ENCODE measurements at places on chromosomes 2 and 18.

- no peak for DNase-seq
Measured at GRCh38 chr2:96097951-96098823, 18.2 kb downstream of the ADRA2B start.

DNA sequence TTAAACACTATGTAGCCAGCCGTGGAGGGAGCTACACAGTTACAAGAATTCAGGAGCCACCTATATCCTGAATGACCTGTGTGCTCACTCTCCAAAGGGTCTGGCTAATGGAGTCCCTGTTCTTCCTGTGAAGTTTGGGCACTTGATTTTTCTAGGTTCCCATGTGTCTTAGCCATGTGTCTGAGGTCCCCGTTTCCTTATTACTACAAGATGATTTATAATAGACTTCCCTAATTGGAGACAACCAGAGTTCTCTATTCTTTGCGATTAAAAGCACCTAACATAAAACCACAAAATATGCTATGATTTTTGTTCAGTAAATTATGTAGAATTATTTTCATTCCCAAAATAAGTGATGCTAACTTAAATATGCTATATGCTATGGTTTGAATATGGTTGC is 83.4 kb downstream of the PDK1 start:
- DNase-seq, result no peak

DNA sequence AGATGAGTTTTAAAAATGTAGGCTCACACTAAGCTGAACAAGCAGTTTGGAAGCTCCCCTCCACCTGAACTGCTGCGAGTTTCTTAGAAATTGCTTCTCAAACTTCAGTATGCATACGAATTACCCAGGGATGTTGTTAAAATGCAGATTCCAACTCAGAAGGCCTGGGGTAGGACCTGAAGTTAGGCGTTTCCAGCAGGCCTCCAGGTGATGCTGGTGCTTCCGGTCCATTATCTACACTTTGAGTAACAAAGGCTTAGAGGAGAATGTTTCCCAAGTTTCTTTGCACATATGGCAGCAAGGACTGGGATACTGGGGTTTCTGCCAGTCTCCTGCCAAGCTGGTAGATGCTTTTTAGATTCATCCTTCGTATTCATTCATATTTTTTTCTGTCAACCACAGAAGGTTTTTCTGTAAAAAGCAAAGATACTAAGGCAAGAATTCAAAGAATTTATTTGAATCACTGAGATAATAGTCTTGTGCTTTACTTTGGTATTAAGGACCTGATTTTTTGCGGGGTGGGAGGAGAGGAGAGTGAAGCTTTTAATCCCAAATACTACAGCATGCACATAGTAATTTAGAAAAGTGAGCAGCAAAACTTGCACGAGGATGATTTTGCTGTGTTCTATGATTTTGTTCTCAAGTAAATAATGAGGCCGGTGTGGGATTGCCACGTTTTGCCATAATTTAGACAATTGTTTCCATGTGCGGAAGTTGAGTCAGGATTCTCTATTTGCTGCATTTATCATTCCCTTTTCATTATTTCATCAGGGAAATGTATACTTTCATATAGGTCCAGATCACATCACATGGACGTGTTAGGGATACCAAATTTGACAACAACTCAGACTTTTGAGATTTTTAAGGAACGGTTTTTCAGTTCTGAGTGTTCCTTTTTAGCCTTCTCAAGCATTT is 137.6 kb upstream of the SPATS2L start:
- DNase-seq, result peak; percentile 57

GRCh38 chr2:232894251-232894650 is 24.2 kb downstream of the SNORC start:
- no peak for DNase-seq

- peak; percentile 66 for DNase-seq
Measured at GRCh38 chr2:25215948-25216679, 47.7 kb upstream of the POMC start.

GRCh38 chr2:102262216-102263129 is 48.9 kb upstream of the IL1RL1 start:
- peak; percentile 87 for DNase-seq

GRCh38 chr2:220347626-220348025 is 720.2 kb downstream of the SLC4A3 start:
- no peak for DNase-seq

DNA sequence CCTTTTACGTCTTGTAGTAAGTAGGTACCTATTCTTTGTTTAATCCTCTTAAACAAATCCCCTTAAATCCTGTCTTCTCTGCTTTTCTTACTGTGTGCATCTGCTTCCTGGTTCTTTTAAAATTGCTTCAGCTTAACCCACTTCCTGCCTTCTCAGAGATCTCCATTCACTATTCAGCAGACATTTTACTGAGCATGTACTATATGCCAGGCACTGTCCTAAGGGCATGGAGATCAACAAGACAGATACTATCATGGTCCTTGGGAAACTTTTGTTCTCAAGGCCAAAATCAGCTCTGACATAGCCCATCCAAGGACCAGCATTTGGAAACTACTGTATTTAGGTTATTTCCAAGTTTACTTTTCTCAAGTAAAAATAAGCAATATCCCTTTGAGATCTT is 227.5 kb downstream of the TPGS2 start:
- DNase-seq, result no peak

DNA sequence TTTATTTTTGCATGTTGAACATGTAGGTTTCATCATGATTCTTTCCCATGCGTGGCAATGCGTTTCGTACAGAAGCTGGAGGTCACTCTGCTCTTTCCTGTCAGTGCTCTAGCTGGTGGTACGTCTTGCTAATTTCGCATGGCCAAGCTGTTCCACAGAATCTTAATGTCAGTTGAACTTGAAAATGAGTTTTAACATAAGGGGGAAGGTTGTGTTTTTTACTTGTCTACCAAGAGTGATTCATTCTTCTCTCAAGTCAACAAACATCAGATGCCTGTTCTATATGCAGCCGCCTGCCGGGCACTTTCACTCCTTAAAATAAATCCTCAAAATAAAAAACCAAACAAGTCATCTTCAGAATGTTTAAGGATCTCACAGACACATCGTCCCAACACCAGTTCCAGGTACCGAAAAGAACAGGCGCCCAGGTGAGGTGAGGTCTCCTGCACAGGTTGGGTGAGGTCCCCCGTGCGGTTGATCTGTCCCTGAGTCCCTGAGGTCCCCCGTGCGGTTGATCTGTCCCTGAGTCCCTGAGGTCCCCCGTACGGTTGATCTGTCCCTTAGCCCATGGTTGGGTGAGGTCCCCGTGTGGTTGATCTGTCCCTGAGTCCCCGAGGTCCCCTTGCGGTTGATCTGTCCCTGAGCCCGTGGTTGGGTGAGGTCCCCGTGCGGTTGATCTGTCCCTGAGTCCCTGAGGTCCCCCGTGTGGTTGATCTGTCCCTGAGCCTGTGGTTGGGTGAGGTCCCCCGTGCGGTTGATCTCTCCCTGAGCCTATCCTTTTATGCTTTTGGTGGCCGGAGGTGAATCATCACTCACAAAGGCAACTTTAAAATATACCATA is 57.0 kb upstream of the KCNG2 start:
- no peak for DNase-seq

GRCh38 chr2:231642631-231643494 is 50.2 kb downstream of the TEX44 start:
- DNase-seq, result peak; percentile 92

- DNase-seq, result no peak
Measured at GRCh38 chr2:176096243-176096985, 3.2 kb upstream of the HOXD12 start.

- peak; percentile 53 for DNase-seq
Measured at GRCh38 chr2:217988014-217988839, 14.6 kb downstream of the TNS1 start.

DNA sequence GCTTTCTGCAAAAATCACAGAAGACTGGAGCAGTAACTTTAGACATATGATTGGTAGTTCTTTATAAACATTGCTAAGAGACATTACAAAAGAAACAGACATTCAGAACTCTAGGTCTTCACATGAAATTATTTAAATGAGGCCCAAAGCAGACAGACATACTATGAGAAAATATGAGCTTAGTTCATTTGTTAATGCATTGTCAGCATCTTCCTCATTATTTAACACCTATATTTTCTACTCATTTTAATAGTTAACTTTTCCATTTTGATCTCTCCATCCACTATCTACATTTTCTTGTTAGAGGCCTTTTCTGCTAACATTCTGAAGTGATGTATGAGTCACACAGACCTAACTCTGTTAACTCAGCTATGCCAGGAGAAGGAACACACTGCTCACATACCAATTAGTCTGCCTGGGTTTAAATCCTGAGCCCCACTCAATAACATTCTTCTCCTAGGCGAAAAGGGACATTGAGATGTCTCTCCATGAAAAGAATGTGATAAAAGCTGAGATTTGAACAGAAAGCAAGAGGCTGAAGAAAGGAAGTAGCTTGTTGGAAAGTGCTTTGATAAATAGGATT is 400.3 kb upstream of the PKDCC start:
- no peak for DNase-seq

DNA sequence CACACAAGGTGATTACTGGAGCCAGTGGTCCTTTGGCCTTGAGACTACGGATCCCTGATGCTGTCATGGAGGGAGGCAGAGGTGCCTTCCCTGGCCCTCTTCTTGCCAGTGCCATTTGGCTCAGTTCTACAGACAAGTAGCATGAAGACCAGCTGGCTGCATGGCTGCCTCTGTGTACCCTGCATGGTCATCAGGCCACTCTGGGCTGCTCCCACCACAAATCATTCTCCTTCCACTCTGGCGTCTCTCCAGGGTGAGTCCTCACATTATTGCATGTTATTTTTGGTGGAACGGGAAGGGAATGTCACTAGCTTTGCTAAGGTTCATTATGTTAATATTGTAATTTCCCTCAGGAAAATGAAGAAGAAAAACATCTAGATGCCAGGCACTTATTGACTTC is 229.8 kb downstream of the VAPA start:
- no peak for DNase-seq

GRCh38 chr2:127650041-127650784 is 4.3 kb downstream of the GPR17 start:
- no peak for DNase-seq

GRCh38 chr18:2933995-2934394 is 78.9 kb downstream of the LPIN2 start:
- DNase-seq, result no peak

GRCh38 chr2:101149241-101150192 is 1.7 kb downstream of the TBC1D8 start:
- no peak for DNase-seq

GRCh38 chr2:213065583-213066442 is 85.6 kb downstream of the IKZF2 start:
- peak; percentile 75 for DNase-seq

DNA sequence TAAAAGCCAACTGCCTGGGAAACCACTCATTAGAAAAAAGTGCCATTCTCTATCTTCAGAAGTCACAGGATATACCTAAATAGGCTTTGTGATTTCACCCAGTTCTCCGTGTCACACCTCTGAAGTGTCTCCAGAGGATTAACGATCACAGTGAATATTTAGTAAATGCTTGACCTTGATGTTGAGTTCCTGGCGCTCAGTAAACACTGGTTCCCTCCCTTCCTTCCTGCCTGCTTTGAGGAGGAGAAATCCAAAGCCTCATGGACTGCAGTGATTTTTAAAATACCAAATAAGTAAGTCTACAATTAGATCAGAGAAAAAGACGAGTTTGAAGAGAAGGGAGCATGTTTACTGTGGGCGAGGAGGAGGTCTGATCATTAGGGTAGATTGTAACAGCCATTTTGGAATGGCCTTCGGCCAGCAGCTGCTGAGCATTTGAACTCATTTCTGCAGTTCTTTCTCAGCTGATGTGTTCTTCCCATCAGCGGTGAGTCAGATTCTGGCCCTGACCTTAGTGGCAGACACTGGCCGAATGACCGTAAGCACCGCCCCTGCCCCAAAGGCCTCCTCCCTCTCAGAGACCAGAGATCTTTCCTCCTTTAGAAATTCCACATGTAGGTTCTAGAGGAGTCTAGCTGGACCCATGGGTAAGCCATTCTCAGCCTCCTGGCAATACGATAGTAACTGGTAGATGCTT is 62.1 kb upstream of the SLC16A14 start:
- DNase-seq, result peak; percentile 17

DNA sequence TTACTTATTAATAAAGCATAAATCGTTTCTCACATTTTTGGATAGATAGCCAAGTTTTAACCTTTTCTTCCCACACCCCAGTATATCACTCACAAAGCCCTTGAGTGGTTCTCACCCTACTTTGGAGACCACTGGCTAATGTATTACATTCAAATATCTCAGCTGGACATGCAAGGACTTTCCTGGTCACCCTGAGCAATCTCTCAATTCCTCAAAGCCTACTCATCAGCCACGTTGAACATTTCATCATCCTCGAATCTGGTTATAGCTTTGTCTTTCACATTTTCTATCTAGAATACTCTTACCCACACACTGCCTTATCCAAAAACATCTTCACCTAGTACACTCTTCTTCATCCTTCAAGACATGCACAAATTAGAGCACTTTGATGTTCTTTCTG is 71.1 kb upstream of the MAPRE2 start:
- DNase-seq, result peak; percentile 86

DNA sequence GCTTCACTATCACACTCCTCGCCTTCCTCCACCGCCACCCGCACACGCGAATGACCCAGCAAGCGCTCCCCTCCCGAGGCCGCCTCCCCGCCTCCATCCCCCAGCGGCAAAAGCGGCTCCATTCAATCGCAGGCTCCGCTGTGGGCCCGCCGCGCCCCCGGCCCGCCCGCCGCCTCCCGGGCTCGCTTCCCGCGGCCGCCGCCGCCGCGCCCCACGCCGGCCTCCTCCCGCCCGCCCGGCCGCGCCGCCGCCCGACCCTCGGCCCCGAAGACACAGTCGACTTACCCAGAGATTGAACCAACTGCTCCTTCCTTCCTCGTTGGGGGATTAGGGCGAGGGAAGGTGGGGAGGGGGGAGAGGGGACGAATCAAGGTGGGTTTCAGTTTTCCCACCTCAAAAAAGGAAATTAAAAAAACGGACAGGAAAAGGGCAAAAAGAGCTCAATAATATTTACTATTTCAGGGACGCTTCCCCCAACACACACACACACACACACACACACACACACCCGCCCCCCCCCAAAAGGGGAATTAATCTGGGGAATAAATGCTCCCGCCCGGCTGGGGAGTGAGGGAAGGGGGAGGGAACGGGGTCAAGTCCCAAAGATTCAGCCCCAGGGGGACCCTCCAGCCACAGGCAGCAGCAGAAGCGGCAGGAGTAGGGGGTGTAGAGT is 743 bp downstream of the XPO1 start:
- DNase-seq, result no peak

DNA sequence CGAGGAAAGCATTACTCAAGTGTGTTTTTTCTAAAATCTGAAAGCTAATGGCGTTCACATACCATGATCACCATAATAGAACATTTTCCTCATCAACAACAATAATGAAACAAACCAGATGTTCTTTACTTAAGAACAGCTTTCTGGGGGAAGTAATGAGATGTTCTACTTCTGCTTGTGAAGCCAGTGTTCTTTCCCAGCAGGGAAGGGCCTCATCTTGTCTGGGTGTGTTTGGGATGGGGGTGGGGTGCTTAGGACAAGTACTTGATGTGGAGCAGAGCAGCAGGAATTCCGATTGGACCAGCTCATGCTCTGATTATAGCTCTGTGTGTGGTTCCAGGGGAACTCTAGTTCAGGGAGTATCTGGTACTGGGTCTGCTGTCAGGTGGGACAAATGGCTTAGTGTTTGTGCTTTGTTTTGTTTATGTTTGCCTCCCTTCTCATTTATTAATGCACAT is 163.0 kb upstream of the NOSTRIN start:
- peak; percentile 100 for DNase-seq
